HuH-7.5 (cell line): ENCODE measurements at places on chromosomes 3 and 15.

GRCh38 chr3:97967966-97968365 is 4.3 kb downstream of the RIOX2 start:
- DNase-seq: no peak

DNA sequence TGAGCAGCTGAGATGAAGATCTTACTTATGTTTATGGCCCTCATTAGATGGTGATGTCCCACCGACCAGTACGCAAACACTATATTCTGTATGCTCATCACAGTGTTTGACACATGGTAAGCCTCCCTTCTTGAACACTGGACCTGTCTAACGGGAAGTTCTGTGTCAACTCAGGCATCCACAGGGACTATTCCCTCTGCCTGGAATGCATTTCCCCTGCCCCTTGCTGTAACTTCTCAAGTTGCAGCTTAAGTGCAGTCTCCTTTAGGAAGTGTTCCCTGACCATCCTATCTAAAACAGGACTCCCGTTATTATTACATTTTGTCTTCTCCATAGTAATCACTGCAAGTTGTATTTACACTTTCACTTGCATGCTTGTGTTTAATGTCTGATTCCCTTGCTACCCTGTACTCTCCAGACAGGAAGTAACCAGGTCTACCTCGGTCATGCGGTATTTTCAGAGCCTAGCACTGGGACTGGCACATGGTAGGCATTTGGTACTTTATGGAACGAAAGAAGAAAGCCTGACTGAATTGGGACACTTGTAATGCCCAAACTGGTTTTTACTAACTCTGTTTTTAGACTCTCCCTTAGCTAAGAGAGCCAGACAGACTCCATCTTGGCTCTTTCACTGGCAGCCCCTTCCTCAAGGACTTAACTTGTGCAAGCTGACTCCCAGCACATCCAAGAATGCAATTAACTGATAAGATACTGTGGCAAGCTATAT is 8.7 kb downstream of the DET1 start:
- DNase-seq: no peak

- DNase-seq: no peak
Observed at GRCh38 chr3:143160437-143160836, 40.9 kb downstream of the CHST2 start.

DNA sequence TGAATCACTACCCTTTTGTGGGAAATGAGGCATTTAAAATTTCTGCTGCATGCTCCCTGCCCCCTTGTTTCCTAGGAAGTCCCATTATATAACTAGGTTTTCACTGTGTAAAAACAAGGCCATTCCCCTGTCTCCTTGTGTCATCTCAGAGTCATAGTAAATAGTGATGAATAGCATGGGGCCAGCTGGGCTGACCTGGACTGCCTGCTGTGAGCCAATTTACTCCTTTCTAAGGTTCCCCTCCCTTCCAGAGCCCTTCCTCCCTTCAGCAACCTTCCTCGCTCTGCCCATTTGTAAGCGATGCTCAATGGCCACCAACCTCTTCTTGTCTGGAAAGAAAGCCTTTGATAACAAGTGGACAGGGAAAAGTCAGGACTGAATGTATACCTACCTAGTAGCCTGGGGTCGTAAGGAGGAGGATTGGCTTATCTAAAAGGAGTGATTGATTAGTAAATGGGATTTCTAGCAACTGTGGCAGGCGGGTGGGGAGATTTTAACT is 11.7 kb downstream of the ITGA11 start:
- no peak for DNase-seq

GRCh38 chr3:157098121-157098822 is 61.7 kb downstream of the CCNL1 start:
- DNase-seq: no peak

DNA sequence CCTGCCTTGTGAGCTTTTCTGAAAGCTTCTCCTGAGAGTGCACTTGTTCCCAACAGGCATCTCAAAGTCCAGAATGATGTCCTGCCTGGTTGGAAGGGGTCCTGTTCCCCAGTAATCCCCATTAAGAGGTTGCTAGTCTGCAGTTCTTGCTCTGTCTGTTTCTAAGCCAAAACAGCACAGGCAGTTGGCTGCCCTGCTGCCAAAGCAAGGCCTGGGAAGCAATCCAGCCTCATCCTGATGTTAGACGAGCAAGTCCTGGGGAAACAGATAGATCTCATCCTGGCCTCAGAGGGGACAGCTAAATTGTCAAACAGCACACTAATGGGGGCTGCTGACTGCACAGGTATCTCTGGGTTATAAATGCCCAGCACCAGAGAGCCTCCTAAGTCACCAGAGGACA is 198.0 kb downstream of the EPHB1 start:
- no peak for DNase-seq

DNA sequence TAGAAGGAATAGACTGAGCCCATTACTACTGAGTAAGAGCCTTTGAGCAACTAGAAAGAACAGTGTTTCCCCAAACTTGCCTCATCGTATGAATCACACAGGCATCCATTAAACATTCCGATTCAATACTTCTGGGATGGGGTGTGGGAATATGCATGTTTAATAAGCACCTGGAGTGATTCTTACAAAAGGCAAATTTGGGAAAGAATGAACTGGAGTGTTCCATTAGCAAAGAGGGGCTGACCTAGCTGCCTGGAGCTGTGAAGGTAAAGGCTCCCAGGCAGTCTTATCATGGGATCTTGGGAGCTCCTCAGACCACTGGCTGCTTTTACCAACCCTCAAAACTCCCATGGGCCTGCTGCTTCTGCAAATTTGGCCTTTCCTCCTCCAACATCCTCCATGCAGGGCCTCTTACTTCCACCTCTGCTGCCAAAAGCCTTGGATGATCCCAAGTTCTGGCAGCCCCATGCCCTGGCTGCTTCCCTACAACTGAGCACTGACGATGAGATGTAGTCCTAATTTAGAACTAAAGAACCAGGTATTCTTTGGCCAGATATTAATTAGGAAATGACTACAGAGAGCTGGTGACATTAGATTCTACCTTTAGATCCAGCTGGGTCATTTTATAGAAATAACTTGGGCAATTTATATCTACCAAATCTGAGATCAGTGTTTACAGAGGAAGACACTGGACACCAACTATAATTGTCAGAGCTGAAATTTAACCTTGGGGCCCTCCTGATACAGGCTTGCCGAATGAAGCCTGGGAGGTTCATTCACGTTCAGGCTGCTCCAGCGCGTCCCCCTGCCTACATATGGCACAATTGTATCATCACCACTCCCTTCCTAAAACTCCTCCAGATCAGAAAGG is 11.2 kb upstream of the HOMER2 start:
- DNase-seq: no peak
